Activated CD8-positive, alpha-beta memory T cell treated with anti-CD3 and anti-CD28 coated beads, Interleukin-2, amount 50 U/mL, for 48 hours (primary cell): ENCODE measurements at places on chromosomes 6 and 20.
A peak's percentile ranks its signal among the peaks of the same experiment; 100 is the strongest.

DNA sequence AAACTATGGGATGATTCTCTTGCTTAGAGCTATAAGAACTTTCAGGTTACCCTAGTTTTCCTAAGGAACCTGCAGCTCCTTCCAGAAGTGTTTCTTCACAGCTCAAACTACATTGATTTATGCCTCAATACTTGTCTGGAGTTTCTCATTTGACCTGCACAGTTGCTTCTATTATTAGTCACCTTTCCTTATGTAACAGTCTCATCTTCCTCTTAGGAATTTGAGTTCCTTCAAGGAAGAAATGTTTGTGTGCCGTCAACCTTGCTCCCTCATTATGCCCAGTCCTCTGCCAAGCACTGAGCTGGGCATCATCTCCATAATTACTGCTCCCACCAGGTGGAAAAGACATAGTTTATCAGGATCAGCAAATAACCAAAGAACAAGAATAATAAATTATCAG is 466.4 kb downstream of the PKHD1 start:
- no peak for DNase-seq

GRCh38 chr6:112415366-112415765 is 68.2 kb downstream of the RFPL4B start:
- DNase-seq, result no peak

DNA sequence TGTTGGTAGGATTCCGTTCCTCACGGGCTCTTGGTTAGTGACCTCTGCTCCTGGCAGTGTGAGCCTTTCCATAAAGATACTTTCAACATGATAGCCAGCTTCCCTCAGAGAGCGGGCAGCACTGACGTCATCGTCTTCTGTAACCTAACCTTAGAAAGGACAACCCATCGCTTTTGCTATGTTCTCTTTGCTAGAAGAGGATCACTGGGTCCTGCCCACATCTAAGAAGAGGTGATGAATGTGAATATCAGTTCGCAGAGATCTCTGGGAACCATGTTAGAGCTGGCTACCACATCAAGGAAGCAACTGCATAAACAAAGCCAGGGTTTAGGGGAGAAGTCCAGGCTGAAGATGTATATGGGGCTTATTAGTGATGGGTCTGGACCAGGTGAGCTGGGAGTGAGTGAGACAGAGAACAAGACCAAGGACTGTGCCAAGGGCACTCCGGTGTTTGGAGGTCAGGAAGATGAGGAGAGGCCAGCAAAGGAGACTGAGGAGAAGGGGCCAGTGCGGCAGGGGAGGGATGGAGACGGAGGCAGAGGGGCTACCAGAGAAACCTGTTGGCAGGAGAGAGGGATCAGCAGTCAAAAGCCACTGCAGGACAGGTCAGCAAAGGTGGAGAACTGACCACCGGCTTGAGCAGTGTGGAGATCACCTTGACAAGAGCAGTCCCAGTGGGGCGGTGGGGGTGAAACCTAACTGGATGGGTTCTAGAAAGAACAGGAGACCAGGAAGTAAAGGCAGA is 39.7 kb downstream of the PIM1 start:
- DNase-seq, result peak; percentile 65

- DNase-seq, result no peak
Observed at GRCh38 chr6:10323018-10323417, 91.9 kb downstream of the TFAP2A start.

GRCh38 chr6:110712238-110712637 is 103.0 kb downstream of the CDK19 start:
- DNase-seq, result no peak

DNA sequence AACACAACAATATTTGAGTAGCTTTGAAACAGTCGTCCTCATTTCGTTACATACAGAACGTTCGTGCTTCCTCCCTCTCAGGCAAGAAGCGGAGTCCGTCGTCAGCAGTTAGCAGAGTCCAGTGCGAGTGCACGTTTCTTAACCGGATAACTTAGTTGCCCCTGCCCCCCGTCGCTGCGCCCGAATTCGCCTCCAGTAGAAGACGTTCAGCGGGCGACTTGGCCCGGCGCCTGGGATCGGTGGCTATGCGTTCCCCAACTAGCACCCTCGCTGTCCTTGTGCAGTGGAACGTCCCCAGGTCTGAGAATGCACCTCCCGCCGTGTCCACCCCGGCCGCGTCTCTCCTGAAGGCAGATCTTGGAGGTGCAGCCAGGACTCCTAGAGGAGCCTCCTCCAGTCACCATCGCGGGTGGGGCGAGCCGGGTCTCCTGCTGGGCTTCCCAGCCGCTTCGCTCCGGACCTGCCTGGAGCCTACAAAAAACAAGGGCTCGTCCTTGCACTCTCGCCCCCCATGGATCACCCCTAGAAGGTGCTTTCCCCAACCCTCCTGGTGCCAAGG is 910 bp upstream of the PCSK2 start:
- no peak for DNase-seq

DNA sequence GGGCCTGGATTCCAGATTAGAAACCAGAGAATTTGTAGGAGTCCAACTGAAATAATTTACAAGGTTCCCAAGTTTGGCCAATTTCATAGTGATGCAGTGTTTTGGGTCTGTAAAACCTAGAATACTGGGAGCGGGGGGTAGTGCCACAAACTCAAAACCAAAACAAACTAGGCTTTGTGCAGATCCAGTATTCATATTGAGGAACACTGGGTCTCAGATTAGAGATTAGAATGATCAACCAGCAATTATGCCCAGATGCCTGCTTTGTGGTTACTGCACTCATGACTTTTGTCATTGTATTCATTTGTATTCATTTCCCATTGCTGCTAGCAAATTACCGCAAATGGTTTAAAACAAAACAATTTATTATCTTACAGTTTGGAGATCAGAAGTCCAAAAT is 3.2 kb upstream of the NDUFAF4 start:
- no peak for DNase-seq

- no peak for DNase-seq
Observed at GRCh38 chr6:21079468-21080048, 514.0 kb upstream of the SOX4 start.

GRCh38 chr20:63434599-63435378 is 37.7 kb downstream of the KCNQ2 start:
- DNase-seq, result peak; percentile 89

DNA sequence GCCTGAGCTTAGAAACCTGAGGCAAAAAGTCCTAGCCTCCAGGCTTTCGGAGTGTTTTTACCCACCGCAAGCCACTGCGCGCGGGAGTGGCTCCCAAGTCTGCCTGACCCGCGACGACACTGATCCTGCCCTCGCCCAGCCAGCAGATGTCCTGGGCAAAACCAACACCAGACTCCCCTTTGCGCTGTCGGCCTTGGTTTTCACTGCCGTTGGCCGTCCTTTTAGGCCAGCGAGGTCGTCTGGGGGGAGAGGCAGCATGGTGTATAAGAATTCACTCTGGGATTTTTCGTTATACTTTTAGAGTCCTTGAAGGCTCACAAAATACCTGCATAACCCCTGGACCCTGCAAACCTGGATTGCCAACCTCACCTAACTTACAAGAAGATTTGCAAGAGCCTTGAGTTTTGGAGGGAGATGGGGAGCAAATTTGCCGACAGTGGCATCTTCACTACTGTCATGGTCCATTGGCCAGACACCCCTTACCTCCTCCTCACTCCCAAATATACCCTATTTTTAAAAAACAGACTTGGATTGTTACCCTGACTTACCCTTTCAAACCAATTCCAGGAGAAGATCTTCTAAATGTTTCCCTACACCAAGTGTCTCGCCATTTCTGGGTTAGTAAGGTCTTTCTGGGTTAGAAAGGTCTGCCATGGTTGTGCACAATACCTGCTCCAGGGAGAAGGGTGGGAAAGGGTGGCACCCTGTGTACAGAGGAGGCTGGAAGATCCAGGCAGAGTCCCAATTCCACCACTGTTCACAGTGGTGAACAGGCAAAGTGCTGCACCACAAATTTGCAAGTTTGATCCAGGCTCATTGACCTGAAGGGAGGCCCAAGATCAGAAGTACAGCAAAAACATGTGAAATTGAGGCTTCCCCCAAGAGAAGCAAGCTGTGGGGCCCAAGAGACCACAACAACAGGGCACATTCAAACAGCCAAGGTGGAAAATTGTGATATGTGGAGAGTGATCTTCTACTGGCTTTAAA is 4.4 kb downstream of the FOXA2 start:
- no peak for DNase-seq

DNA sequence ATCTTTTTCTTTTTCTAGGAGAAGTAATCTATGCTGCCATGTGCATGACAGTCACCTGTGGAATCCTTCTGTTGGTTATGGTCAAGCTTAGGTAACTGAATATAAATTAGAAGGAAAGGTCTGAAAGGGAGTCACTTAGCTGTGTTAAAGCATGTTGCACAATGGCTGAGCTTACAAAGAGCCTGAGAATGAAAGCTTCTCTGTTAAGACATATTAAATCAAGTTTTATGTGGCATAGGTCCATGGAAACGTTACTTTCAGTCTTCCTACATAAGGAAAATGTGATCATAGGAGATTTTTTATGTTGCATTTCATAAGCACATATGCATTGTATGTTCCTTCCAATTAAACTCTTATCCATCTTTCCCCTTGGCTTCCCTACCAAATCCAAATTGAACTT is 72.1 kb downstream of the GFRAL start:
- no peak for DNase-seq

GRCh38 chr6:72620871-72621290 is 983 bp upstream of the KCNQ5 start:
- DNase-seq, result peak; percentile 65

DNA sequence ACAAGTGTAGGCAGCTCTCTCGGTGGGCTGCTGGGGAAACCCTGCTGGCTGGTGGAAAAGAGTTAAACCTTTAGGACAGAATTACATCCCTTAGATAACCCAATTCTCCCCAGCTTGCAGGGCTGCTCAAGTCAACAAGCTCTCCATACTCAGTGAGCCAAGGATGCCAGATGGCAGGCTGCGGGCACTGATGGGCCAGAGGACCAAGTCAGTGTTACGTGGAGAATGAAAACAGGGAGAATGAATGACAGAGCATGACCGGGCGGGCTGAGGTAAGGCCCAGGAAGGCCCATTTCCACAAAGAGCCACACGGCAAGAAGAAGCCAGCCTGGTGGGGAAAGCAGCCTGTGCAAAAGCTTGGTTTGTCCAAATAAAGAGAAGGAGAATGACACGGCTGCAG is 58.7 kb upstream of the CD93 start:
- DNase-seq, result no peak
